ENCODE measurements at places on chromosomes 2 and 18. TPM values are rescaled to one million over a fixed set of nuclear protein-coding genes. Genes with fewer than 3 reads are reported as not detected.

ZSWIM2 gene
- total RNA-seq: not detected

TMEM150A gene
- 4.0 TPM for total RNA-seq

CAB39 gene
- 72.1 TPM for total RNA-seq

ALPI gene
- not detected for total RNA-seq

SFT2D3 gene
- 6.0 TPM for total RNA-seq

IL1F10 gene
- total RNA-seq: not detected

SPDYA gene
- 0.86 TPM for total RNA-seq

All from Daoy (cell line).